Fibroblast of skin of back (primary cell): ENCODE measurements at places on chromosomes 4 and X.

- DNase-seq: no peak
Observed at GRCh38 chrX:46531442-46531841, 13.8 kb downstream of the ZNF674 start.

GRCh38 chr4:186861317-186861716 is 137.7 kb upstream of the FAT1 start:
- DNase-seq: peak; percentile 31

- peak; percentile 26 for DNase-seq
Observed at GRCh38 chr4:51894059-51894645, 51.2 kb downstream of the DCUN1D4 start.

- DNase-seq: peak; percentile 29
Observed at GRCh38 chr4:1249731-1250526, 999 bp upstream of the CTBP1 start.
